ENCODE measurements at places on chromosomes 2 and 18.

DNA sequence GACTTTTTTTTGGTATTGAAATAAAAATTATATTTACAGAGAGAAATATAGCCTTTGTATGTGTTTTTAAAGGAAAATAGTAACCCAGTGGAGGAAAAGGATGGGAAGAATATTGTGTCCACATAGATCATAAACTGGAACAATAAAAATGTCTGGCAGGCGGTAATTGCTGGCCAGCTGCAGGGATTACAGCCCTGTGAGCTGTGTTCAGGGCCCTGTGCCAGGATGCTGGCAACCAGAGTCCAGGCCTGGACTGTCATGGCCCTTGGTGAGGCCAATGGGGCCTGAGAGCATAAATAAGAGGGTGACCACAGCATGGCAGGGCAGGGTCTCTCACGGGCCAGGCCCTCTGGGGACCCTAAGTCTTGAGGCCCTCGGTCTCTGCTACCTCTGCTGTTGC lies 171.2 kb downstream of the ACOXL start:
- DNase-seq: no peak

DNA sequence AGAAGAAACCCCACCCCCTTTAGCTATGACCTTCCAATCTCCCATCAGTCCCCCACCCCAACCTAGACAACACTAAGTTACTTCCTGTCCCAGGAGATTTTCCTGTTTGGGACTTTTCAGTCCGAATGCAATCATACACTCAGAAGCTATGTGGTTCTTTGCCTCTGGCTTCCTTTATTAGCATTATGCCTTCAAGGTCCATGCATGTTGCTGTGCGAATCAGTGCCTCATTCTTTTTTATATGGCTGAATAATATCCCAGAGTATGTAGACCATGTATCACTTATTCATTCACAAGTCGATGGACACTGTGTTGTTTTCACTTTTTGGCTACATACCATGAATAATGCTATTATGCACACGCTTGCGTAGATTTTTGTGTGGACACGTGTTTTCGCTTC lies 292.1 kb upstream of the HDAC4 start:
- no peak for DNase-seq

- DNase-seq: no peak
Measured at GRCh38 chr2:152452256-152452973, 117.4 kb downstream of the FMNL2 start.

GRCh38 chr2:149167001-149167780 lies 128.7 kb downstream of the LYPD6B start:
- DNase-seq: peak; percentile 54

DNA sequence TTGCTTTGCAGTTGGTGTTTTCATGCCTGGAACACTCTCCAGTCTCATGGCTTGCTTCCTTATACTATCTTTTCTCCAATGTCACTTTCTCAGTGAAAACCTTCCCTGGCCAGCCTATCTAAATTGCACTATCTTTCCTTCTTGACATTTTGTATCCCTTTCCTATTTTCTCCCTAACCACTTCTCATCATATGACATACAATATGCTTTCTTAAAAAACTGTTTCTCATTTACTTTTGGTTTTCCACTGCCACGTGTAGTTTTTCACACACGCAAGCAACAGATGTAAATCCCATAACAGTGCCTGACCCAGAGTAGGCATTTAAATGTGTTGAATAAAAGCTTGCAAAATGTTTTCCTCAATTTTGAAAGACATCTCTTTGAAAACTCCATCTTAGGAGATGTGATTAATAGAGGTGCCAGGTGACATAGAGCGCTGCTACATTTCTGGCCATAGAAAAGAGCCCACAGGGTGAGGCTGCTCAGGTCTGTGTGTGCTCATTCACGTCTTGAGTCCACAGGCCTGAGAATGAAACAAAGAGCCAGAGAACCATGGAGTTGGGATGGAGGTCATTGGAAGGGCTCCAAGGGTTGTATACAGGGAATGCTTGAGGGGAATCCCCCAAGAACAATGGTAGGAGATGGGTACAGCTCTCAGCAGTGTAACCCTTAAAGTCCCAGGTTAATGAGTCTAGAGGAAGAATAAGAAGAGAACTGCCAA lies 12.7 kb downstream of the ZNF24 start:
- DNase-seq: no peak

- DNase-seq: no peak
Measured at GRCh38 chr2:207014424-207014823, 75.1 kb downstream of the CPO start.

- no peak for DNase-seq
Measured at GRCh38 chr2:126754240-126755004, 98.5 kb downstream of the GYPC start.

DNA sequence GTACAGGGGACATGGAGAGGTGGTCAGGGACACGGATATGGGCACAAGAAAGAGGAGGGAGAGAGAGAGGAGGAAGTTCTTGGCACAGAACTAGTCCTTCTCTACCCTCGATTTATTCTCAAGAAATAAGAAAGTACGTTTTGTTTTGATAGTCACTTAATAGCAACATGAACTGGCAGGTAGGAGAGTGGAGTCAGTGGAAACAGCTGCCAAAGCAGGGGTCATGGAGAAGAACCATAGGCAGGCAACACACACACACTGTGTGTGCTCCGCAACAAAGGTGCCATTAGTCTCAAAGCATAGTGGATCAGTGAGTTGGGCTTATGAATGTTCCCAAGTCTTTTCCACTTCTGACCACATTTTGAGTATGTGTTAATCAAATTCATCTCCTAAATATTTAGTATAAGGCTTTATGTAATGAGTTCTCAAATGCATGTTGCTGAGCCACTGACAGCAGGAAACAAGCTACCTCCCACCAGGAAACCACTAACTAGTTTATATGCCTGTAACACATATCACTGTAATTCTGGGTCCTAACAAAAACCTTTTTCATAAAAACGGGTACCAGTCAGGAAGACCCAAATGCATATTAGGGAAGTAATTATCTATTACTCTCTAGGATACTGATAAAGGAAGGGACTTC lies 41.1 kb downstream of the IWS1 start:
- DNase-seq: no peak

- no peak for DNase-seq
Measured at GRCh38 chr2:240392084-240392947, 43.1 kb upstream of the GPC1 start.

- no peak for DNase-seq
Measured at GRCh38 chr2:188245230-188245629, 46.4 kb upstream of the GULP1 start.

DNA sequence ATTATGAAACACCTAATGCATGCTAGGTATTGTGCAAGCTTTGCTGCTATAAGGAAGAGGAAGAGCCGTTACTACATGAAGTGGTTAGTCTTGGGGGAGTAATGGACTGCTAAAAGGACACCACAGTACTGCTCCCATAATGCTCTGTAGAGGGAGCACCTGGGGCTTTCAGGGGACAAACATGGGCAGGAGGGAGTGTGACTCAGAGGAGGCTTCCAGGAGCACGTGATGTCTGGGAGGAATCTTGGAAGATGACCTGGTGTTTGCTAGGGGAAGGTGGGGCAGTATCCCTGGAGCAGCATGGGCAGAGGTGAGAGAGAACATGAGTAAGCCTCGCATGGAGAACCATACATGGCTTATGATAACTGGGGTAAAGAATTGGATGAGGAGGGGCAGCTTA lies 18.8 kb downstream of the MAPK4 start:
- no peak for DNase-seq

DNA sequence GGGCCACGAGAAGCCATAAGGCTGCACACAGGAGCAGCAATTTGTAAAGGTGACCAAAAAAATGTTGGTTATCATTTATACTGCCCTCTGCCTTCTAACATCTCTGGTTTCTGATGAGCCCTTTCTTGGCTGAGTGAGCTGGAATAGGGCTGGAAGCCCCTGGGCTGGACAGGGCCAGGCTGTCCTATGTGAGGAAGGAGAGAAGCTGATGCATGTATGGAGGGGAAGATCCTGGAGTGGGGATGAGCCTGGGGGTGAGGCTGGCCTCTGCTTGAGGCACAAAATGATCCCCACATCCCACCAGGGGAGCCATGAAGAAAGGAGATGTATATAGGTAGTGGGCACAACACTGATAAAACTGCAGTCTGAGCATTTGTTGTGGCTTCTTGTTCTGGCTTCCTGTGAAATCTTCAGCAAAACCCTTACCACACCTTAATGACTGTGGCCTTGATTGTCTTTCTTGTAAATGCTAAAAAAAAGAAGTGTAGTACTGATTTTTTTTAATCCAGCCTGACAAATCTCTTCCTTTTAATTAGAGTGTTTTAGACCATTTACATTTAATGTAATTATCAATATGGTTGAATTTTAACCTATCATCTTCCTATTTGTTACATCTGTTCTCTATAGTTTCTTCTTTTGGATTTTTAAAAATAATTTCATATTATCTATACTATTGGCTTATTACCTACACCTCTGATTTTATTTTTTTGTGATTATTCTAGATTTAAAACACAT lies 5.6 kb downstream of the SNED1 start:
- DNase-seq: no peak

GRCh38 chr2:6074089-6074643 lies 382.0 kb downstream of the SOX11 start:
- no peak for DNase-seq

- no peak for DNase-seq
Measured at GRCh38 chr2:236558036-236558435, 11.6 kb upstream of the ACKR3 start.

DNA sequence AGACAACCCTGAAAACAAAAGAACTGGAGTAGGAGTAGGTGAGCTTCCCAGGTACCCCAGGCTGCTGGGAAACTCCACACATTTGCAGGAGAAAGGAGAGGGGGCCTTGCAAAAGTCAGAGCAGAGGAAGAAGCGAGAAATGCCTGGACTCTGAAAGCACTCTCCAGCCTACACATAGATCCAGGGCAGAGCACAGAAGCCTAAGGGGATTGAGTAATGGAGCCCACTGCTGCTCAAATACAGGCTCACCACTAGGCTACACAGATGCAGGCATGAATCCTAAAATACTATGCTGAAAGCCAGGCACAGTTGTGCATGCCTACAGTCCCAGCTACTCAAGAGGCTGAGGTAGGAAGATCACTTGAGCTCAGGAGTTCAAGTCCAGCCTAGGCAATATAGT lies 33.4 kb downstream of the OSBPL1A start:
- DNase-seq: no peak

DNA sequence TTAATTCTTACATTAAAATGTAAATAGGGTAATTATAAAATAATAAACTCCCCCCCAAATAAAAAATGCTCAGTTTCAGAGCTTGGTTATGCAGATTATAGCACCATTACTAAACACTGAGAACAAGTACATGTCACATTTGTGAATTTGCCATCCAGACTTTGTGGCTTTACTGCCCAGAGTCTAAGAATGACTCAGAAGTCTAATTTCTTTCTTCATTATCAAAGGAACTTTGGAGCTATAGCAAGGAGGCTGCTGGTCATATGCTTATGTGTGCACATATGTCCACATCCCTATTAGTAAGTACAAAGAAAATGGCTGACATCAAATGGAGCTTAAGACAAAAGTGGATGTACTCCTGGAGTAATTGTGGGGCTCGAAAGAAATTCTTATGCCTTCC lies 248.5 kb upstream of the SESTD1 start:
- DNase-seq: no peak

GRCh38 chr2:134109246-134109645 lies 144.6 kb upstream of the MGAT5 start:
- DNase-seq: no peak

DNA sequence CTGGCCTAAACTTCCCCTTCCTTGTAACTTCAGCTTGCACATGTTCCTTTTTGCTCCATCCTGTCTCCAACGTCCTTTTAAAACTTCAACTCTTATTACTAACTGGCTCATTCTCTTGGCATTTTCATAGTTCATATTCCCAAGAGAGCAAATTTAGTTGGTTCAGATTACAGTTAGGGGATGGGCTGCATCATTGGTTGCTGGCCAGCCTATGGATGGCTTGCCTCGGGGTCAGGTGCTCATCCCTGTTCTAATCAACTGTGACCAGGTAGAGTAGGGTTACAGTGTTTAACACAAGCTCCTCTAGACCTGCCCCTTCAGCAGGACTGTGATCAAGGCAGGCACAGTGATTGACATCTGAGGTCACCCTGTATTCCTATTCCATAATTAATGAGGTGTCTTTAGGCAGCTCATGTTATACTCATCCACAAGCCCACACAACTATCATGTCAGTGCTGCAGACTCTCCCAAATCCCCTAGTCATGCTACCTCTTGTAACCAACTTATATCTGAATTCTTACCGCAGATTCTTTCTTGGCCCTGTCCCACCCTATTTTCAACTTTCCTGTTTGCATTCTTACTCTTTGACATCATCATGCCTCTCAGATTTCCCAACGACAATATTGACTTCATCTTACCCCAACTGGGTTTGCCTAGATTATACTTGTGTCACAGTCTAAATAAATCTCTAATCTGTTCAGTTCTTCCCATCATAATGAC lies 293.3 kb downstream of the MTX2 start:
- DNase-seq: no peak

GRCh38 chr18:52541056-52541455 lies 201.1 kb downstream of the DCC start:
- DNase-seq: no peak

GRCh38 chr2:167793725-167794124 lies 453.7 kb downstream of the STK39 start:
- no peak for DNase-seq

GRCh38 chr2:75002007-75002406 lies 43.6 kb downstream of the POLE4 start:
- DNase-seq: no peak

- no peak for DNase-seq
Measured at GRCh38 chr2:10521356-10522169, 73.4 kb upstream of the ODC1 start.

DNA sequence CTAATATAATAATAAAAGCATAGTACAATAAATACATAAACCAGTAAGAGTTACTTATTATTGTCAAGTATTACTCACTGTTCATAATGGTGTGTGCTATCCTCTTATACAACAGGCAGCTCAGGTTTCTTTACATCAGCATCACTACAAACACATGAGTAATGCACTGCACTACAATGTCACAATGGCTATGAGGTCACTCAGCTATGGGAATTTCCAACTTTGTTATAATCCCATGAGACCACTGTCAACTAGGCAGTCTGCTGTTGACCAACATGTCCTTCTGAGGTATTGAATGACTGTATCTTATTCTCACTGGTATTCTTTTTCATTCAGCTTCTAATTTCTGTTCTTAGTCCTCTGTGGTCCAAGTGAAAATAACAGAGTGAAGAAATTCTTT lies 250.4 kb upstream of the DSEL start:
- DNase-seq: no peak

GRCh38 chr2:107984707-107985106 lies 1.6 kb upstream of the SLC5A7 start:
- DNase-seq: no peak

GRCh38 chr2:38440655-38441054 lies 63.6 kb upstream of the ATL2 start:
- DNase-seq: no peak

- DNase-seq: peak; percentile 36
Measured at GRCh38 chr2:232230560-232230959, 148.0 kb upstream of the ALPP start.

DNA sequence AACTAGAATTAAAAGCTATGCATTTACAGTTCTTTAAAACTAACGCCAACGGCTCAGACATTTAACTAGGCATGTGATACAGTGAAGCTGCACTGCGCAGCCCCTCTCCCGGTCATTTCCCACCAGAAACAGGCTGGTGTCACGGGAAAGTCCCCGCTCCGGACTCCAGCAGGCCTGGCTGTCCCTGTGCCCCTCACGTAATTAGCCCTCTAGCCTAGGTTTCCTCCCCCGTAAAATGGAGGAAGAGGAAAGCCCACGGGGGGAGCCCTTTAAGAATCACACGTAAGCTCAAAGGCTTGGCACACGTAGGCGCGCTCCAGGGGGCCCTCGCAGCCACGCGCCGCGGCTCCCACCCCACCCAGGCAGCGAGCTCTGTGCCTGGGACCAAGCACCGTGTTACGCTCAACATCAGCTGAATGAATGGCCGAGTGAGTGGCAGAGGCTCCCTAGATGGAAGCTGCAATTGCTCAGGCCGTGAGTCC lies 48.0 kb downstream of the KCNIP3 start:
- DNase-seq: no peak

Data from activated CD4-positive, alpha-beta T cell treated with anti-CD3 and anti-CD28 coated beads, Interleukin-2, amount 50 U/mL, for 48 hours (primary cell).